Thyroid gland (tissue), 4 donors: ENCODE measurements at places on chromosomes 2 and 18.

DNA sequence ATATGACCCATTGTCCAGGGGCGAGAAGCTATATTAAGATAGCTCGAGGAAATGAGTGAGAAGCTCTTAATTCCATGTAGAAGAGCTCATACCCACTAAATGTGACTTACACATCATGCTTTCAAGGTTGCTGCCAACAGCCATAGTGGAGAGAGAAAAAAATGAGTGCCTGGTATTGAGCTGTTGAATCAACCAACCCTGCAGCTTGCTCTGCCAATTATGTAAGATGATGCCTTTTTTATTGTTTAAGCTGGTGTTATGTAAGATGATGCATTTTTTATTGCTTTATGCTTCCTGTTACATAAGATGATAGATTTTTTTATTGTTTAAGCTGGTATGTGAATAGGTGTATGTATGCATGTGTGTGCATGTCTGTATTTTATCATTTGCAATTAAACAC, 228.2 kb downstream of the CCDC178 start:
- DNase-seq = no peak

DNA sequence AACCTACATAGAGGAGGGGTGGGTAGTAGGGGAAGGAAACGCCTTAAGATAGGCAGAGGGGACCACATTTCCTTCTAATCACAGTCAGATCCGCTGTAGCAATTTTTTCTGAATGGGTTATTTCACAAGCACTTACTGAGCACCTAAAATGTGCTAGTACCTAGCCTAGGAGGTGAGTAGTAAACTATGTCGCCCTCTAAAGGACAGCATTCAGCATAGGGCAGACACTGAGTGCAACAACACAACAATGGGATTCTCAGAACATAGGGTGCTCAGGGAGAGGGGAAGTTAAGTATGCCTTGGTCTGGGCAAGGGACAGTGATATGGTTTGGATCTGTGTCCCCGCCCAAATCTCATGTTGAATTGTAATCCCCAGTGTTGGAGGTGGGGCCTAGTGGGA, 166.1 kb upstream of the RAB6C start:
- DNase-seq = no peak

DNA sequence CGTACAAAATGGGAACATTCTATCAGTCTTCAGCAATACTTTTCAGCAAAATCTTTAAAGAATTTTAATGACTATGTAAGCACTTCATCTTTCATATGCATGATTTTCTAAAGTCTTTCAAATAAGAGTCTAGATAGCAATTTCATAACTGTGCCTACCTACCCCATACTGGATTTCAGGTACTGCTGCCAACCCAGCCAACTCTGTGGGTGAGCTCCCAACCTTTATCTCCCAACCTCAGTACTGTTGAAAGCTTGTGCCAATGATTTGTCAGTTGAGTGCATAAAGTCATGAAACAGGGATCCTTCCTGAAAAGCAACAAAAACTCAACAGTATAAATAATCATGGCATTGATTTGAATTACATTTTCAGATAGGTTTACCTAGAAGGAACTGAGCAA, 296.9 kb downstream of the PID1 start:
- DNase-seq = no peak

- no peak for DNase-seq
Observed at GRCh38 chr2:128702616-128703015, 383.9 kb upstream of the HS6ST1 start.

GRCh38 chr2:69804416-69804815, 25.0 kb upstream of the GMCL1 start:
- no peak for DNase-seq

DNA sequence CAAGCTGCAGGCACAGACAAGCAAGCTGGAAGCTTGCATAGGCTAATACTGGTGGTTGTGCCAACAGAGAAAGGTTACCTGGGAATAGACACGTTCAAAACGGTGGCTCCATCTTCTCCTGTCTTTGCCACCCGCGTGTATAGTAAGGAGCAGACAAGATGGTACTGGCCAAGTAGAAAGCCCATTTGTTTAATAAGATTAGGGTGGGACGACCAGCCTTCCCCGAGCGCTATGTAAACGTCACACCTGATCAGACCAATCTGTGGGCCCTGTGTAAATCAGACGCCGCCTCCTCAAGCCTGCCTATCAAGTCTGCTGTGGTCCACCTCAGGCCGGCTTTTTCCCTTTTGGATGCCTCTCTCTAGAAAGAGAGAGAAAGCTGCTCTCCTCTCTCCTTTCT, 189.2 kb downstream of the LAMA1 start:
- DNase-seq = no peak

DNA sequence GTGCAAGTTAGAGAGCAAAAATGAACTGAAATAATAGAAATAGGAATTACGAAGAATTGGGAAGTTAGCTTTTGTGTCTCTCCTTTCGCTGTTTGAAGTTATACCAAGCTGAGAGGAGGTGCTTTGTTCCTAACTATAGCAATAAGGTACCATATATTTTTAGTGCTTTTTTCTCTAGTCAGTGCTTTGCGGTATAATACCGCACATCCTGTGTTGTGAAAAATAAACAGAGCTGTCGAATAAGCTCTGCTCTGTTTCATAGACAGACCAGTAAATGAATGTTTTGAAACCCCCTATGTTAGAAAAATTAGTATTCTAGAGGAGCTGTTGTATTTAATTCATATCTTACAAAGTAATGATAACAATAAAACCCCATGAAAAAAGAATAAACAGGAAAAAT, 130.8 kb downstream of the MAP4K4 start:
- DNase-seq = no peak

- no peak for DNase-seq
Observed at GRCh38 chr2:36170805-36171204, 184.8 kb upstream of the CRIM1 start.

- DNase-seq = no peak
Observed at GRCh38 chr2:226904592-226904991, 68.7 kb downstream of the RHBDD1 start.

DNA sequence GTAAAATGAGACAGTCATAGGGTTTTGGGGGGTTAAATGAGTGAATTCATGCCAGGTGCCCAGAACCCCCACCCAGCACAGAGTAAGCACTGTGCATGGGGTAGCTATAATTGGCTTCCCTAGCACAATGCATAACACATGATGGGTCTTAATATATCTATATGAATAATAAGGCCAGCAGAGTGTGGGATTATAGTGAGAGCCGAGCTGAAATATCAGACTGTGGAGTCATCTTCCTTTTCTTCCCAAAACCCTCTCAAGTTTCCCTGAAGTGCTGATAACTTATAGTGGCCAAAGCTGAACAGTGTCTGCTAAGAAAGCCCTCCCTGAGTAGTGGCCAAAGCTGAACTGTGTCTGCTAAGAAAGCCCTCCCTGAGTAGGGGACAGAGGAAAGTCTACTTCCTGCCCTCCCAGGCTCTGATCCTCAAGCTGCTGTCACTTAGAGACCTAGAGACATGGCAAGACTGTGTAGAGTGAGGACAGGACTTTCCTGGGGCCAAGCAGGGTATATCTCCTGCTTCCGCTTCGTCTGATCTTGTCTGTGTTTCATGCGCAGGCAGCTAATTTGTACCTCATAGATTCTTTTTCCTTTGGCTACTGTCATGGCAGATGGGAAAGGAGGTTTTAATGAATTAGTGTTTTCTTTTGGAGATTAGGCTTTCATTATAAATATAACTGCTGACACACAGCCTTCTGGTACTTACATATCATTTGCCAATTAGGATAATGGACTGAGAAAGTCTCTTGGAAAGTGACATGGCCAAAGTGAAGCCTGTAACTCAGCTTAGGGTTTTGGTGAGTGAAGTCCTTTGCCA, 94.9 kb downstream of the FHOD3 start:
- DNase-seq = no peak

DNA sequence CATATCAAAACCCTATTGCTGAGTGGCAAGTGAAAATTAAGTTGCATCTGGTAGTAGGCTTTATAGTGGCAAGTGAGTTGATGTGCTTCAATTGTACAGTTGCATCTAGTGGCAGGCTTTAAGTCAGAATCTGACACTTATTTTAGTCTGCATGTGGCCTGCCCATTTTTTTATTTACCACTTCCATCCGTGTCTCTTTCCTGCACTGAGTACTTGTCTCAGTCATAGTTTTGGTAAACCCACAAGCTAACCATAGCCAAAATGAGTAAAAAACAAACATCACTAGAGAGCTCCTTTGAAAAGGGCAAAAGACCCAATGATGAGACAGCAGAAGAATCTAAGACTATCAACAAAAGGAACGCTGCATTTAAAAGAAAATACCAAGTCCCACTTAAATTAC, 96.0 kb upstream of the CRACDL start:
- DNase-seq = no peak

DNA sequence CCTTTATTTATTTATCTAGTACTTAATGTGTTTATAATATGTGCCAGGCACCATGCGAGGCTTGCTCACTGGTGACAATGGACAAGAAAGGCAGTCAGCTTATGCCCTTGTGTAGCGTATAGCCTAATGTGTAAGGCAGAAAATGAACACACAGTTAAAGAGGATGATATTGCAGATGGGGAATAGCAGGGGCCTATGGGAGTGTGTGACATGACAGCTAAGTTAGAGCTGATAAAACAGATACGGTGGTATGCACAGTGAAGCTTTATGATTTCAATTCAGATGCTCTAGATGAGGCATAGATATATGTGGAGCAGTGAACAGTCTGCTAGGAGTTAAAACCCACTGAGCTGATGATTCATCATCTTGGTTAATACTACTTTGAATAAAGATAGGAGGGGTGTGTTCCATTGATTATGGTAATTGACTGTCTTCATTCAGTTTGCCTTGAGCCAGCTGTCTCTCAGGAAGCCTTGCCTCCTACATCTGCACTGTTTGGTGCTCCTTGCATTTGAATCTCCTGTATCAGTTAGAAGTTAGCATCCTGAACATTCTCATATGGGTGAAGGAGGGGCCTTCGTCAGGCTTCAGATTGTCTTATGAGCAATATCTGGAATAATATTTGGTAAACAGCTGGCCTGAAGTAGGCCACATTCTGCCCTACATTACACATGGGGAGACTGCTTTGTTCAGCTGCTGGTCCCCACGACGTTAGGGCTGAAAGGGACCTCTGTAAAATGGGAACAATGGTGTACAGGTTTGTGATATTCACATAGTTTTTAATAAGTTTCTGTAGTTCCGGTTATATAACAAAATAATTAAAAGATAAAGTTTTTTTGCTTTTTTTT, 13.2 kb downstream of the MAP4K4 start:
- no peak for DNase-seq

DNA sequence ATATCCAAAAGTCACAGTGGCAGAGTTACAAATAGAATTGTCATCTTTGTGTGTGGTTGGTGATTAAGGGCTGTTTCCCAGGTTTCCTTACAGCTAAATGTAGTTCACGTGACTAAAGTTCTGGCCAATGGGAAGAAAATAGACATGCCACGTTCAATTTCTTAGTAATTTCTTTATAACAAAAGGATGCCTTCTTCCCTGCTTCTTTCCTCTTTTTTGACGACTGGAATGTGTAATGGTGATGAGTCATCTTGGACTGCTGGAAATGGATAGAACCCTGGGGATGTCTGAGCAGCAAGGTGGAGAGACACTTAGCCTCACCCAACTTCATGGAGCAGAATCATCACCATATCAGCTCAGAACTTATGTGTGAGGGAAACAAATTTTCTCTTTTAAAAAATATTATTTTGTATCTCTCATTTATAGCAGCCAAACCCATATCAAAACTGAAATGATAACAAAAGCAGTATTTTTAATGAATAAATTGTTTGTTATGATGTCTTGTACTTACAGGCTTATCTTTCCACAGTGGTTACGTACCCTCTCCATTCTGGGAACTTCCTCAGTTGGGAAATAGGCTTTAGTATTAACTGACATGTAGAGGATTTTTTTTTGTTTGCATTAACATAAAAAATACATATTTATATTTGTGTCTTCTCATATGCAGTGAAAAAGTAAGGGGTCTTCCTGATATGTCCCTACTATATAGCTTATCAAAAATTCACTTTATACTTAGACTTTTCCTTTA, 91.1 kb upstream of the CDH2 start:
- DNase-seq = no peak

- DNase-seq = no peak
Observed at GRCh38 chr18:21051620-21052019, 60.0 kb downstream of the ROCK1 start.

DNA sequence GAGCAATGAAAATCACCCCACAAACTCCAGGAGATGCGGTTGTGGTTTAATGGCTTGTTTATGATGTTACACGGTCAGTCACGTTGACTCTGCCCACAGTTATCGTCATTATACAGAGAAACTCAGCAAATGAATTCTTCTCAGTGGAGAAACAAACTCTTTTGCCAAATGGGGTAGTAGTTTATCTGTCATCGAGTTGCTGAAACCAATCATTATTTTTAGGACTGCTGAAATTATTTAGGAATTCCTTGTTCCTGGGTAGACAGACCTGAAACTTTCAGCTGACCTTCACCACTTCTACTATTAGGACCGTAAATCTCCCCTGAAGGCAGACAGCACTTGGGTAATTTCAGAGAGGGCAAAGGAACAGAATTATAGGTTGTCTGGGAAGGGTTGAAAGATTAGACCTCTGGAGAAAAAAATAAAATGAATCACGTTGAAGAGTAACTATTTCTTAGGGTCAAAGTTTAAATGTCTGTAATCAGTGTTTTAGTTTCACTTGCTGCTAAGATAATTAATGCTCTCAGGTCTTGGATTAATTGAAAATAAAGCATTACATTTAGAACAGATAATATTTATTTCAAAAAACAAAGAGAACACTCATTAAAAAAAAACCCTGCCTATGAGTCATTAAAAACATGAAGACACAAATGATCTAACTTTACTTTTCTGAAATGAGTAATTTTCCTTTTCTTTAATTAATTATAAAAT, 52.1 kb upstream of the LYPD6 start:
- DNase-seq = no peak

GRCh38 chr18:23209031-23209430, 73.7 kb downstream of the CABLES1 start:
- DNase-seq = no peak

DNA sequence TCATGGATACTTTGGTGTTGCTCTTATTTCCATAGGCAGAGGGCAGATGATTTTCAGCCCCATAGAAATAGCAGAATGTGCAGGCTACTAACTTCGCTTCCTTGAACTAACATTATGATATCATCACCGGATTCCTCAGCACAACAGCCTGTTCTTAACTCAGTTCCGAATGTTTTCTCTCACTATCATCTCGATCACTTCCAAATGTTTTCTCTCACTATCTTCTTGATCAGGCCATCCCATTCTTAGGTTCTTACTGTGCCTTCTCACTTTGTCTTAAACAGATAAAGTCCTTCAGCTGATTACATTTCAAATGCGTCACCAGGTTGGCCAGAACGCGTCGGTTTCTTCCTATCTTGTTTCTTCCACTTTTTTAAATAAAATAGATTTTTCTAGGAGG, 11.4 kb upstream of the MBD2 start:
- no peak for DNase-seq
